ENCODE measurements at places on chromosomes 2 and 18.

- DNase-seq = no peak
These were observed 49.0 kb downstream of the PIAS2 start for GRCh38 chr18:46868169-46868921.

DNA sequence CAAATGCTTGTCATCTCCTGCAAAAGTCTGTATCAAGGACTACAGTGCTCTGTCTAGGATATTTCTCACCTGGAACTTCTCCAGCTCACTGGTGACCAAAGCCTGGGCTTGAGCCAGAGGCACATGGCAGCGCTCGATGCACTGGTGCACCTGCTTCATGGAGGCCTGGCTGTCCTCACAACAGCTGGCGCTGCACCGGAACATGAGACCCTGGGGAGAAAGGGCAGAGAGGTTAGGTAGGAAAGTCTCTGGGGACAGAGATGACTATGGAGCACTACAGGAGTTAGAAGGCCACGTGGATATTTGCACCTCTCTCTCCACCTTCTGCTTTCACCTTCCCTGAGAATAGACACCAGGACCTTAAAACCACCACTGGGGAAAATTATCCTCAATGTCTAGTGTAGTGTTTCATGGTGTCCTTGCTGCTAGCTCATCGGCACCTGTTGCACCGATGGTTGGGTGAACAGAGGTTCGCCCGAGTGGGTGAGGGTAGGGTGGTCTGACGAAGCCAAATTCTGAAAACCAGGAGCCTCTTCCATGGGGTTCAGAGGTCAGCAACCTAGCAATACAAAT, 1.0 kb downstream of the FAM136A start:
- DNase-seq = no peak

- DNase-seq = no peak
These were observed 130.2 kb downstream of the DTNA start for GRCh38 chr18:34840256-34840826.

DNA sequence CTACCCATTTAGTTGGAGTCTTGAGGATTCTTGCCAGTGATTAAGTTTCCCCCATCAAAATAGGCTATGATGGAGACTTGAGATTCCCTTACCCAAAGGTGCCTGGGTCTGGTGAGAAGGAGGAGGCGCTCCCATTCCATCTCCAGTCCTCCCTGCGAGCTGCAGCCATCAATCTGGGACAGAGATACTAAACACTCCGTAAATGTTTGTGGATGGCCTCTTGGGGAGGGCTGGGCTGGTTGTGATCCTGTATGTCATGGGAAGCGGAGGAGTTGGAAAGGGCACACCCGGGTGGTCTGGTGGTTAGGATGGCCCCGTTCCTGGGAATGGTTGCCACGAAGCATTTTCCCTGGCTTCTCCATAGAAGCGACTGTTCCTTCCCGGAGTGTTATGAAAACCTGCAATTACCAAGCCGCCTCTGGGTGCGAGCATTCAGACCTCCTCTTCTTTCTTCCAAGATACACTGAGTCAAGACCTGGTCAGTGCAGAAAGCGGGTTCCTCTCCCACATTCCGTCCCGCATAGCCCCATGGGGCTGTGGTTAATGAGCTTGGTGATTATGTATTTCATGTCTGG, 196.9 kb downstream of the CTIF start:
- DNase-seq = no peak

GRCh38 chr18:46344416-46345180, 240.4 kb downstream of the HAUS1 start:
- no peak for DNase-seq

- DNase-seq = no peak
These were observed 40.5 kb downstream of the IRS1 start for GRCh38 chr2:226758921-226759640.

All from SW 1271 (cell line).